Activated naive CD8-positive, alpha-beta T cell treated with anti-CD3 and anti-CD28 coated beads, Interleukin-2, amount 50 U/mL, for 24 hours (primary cell): ENCODE measurements at places on chromosomes 1 and 21.

GRCh38 chr1:218346391-218347204, 1.5 kb downstream of the TGFB2 start:
- peak; percentile 14 for DNase-seq

GRCh38 chr1:25100151-25100833, 132.0 kb downstream of the SYF2 start:
- DNase-seq, result no peak

GRCh38 chr1:158045639-158046038, 52.2 kb downstream of the KIRREL1 start:
- no peak for DNase-seq

- DNase-seq, result peak; percentile 78
Observed at GRCh38 chr1:15128520-15129313, 24.8 kb upstream of the TMEM51 start.

DNA sequence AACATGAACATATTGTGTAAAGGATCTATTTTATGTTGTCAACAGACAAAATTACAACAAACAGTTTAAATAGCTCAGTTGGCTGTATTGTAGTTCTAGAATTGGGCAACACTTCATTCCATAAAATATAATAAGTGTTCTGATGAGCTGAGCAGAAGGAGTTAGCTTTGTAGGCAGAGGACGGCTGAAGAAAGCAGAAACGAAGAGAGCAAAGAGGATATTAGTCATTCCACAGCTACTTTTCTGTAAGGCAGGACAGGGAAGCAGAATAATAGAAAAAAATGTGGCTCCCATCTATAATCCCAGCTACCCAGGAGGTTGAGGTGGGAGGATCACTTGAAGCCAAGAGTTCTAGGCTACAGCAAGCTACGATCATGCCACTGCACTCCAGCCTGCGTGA, 20.2 kb upstream of the IVNS1ABP start:
- DNase-seq, result no peak

- no peak for DNase-seq
Observed at GRCh38 chr1:179314928-179315327, 21.3 kb downstream of the SOAT1 start.

GRCh38 chr1:65309304-65310077, at the start of gene DNAJC6:
Gene DNAJC6, plus strand, starts transcription at chr1:65309543. Its CDS starts 203 bp downstream, at chr1:65309746.
- peak; percentile 71 for DNase-seq

DNA sequence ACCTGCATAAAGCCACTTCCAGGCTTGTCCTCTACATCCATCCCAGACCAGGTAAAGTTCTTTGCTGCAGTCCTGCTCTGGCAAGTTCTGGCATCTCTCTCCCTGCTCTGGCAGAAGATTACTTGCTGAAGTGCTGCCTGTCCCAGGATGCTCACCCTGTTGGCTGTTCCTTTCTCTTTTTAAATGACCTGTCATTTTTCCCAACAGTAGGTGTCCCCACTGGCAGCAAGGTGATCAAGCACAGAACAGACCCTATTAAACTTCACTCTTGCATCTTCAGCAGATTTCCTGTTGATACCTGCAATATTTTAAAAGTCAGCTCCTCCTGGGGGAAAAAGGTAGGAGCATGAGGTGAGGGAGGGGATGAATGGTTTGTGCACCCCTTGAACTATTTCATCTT, 332.6 kb downstream of the PBX1 start:
- DNase-seq, result no peak

DNA sequence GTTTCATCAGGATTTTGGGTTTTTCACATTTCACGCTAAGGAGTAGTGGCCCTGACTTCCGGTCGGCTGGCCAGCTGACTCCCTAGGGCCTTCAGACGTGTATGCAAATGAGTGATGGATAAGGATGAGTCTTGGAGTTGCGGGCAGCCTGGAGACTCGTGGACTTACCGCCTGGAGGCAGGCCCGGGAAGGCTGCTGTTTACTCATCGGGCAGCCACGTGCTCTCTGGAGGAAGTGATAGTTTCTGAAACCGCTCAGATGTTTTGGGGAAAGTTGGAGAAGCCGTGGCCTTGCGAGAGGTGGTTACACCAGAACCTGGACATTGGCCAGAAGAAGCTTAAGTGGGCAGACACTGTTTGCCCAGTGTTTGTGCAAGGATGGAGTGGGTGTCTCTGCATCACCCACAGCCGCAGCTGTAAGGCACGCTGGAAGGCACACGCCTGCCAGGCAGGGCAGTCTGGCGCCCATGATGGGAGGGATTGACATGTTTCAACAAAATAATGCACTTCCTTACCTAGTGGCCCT, 23.1 kb upstream of the TNFRSF1B start:
- peak; percentile 54 for DNase-seq

- DNase-seq, result no peak
Observed at GRCh38 chr1:98203466-98203865, 282.6 kb upstream of the DPYD start.

- peak; percentile 39 for DNase-seq
Observed at GRCh38 chr21:35046263-35046624, 2.9 kb downstream of the RUNX1 start.

- no peak for DNase-seq
Observed at GRCh38 chr1:102084771-102085535, 88.2 kb upstream of the OLFM3 start.
